Endothelial cell of umbilical vein (primary cell): ENCODE measurements at places on chromosomes 2 and 18. TPM values are rescaled to one million over a fixed set of nuclear protein-coding genes. Genes with fewer than 3 reads are reported as not detected.

DNA sequence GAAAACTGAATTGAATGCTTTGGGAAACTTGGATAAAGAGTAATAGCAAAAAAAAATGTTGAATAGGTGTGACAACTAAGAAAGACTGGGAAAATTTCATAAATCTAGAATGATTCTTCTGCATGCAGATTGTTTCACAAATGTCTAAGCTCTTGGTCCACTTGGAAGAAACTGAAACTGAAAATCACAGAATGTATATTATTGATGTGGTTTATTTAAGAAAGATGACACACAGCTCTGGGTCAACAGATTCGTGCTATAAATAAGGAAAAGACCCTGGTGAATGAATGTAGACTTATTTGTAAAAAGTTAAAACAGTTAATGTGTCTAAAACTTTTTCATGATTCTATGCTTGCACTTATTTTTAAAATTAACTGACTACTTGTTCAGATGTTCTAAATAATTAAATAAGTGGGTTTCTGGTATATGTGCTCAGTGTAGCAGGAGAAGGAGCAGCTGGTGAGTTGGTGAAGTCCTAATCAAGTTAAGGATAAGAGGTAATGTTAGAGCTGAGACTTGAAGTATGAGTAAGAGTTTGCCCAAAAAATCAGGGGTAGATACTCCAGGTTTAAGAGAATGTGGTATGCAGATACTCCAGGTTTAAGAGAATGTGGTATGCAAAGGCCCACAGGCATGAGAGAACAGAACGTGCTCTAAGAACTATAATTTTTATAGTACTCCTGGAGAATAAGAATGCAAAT lies 24.5 kb downstream of the UGP2 start:
- no peak for DNase-seq

- DNase-seq, result no peak
Observed at GRCh38 chr2:10184421-10184820, 61.9 kb downstream of the RRM2 start.

GRCh38 chr2:45103351-45104345 lies 94.4 kb upstream of the SIX2 start:
- DNase-seq, result no peak

DNA sequence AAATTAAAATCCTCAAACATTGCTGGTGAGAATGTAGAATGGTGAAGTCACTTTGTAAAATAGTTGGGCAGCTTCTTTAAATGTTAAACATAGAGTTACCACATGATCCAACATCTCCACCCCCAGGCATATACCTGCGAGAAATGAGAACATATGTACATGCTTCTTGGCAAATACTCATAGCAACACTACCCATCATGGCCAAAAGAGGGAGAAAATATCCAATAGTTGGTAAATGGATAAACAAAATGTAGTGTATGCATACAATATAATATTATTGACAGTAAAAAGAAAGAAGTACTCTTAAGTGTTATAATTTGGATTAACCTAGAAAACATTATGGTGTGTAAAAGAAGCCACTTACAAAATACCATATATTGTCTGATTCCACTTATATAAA lies 185.9 kb downstream of the CDH7 start:
- no peak for DNase-seq

DNA sequence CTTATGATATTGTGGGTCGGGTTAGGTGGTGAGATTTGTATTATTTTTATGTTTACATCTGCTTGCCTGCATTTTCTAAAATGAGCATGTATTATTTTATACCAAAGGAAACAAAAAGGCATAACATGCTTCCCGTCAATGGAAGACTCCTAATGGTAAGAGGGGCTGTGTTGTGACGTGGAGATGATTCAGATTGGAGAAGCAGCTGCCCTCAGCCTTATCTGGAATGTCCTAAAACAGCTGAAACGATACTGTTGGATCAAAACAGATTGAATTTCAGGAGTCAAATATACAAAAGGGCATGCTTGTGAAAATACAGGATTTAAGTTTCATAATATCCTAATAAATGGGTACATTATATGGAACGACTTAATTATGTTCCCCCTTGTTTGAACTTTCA lies 19.0 kb downstream of the DGKD start:
- no peak for DNase-seq

GRCh38 chr2:159013103-159013502 lies 44.7 kb downstream of the TANC1 start:
- DNase-seq, result no peak

- no peak for DNase-seq
Observed at GRCh38 chr2:233035426-233036161, 3.1 kb downstream of the NEU2 start.

- DNase-seq, result no peak
Observed at GRCh38 chr2:220877897-220878296, 694.2 kb downstream of the EPHA4 start.

DNA sequence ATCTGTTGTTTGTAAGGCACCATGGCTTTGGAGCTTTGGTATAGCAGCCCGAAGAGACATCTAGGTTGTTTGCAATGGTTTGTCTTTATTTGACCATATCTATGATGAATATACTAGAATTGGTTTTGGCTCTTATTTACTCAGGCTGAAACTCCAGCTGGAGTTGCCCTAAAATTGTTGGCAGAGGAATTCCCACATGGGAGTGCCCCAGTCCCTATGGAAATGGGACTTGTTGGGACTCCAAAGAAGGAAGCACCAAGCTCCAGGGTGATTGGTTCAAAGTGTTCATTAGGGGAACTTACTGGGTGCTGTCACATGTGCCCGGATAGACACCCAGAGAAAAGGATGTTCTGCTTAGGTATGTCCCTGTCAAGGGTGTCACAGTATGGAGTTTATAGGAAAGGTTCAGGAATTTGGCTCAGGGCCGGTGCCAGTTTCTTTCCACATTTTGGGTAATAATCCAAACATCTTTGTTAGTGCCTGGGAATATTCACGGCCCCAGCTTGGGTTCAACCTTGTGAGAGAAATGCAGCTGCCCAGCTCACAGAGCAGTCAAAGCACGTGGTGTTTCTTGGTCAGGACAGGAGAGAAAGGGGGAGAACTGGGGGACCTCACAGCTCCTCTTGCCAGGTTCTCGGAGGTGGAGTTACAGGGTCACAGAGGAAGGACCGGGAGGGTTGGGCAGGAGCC lies 123.5 kb upstream of the ZSWIM2 start:
- DNase-seq, result no peak

GRCh38 chr18:23634692-23635091 lies 28.0 kb downstream of the ANKRD29 start:
- DNase-seq, result no peak

- DNase-seq, result no peak
Observed at GRCh38 chr2:241584436-241584835, 25.9 kb downstream of the BOK start.

DNA sequence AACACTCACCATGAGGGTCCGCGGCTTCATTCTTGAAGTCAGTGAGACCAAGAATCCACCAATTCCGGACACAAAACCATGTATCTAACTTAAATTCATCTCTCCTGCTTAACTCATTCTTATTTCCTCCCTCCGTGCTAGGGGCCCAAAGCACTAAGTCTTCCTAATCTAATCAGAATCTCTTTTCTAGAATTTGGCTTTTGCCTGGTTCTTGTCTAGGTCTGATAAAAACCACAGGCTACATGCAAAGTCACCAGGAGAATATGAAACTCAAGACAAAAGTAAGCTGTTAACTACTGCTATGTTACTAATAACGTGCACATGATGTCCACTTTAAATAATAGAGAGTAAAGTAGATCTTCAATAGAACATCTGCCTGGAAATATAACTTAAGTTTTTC lies 69.9 kb downstream of the TRIP12 start:
- no peak for DNase-seq

DNA sequence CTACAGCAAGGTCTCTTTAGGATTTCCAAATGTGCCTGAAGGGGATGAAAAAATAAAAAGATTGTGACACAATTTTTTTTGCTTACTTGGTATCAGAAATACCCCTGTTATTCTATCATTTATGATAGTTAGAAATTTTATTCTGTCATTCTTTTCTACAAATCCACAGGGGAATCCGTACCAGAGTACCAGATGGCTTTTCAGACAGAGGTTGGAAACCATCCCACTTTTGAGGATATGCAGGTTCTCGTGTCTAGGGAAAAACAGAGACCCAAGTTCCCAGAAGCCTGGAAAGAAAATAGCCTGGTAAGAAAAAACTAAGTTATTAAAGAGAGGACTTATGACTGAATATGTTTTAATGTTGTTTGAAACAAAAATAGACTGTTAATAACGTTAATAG lies 92.6 kb upstream of the FAM117B start:
- no peak for DNase-seq

DNA sequence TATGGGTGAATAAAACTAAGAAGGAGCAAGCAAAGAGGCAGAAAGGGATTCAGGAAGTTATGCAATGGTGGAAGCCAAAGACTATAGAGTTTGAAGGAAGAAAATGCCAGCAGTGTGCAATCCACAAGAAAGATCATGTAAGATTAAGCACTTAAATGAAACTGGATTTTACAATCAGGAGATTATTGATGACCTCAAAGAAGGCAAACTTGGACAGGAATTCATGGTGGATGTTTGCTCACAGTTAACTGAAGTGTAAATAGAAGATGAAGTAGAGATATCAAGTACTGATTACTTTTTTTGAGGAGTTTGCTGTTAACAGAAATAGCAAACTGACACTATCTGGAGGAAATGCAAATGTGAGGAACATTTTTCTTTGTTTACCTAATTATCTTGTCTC lies 308.9 kb downstream of the RND3 start:
- DNase-seq, result no peak

- no peak for DNase-seq
Observed at GRCh38 chr2:102107741-102108070, 34.8 kb upstream of the IL1R1 start.

DNA sequence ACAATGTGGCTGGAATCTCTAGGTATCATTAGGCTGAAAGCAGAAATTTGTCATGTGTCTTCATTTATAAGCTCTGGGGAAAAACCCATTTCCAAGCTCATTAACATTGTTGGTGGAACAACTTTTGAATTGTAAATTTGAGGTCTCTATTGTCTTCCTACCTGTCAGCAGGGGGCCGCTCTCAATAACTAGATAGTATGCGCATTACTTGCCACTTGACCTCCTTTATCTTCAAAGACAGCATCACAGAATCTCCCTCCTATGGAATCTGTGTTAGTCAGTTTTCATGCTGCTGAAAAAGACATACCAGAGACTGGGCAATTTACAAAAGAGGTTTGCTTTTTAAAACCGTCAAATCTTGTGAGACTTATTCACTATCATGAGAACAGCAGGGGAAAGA lies 223.1 kb downstream of the CALCRL start:
- DNase-seq, result no peak

GRCh38 chr18:60669938-60670337 lies 297.4 kb upstream of the MC4R start:
- DNase-seq, result no peak

- no peak for DNase-seq
Observed at GRCh38 chr2:46735108-46735691, 180.4 kb downstream of the MCFD2 start.

- DNase-seq, result no peak
Observed at GRCh38 chr2:163453920-163454319, 281.9 kb downstream of the FIGN start.

- peak; percentile 36 for DNase-seq
Observed at GRCh38 chr2:3913166-3913565, 209.8 kb downstream of the DCDC2C start.

DNA sequence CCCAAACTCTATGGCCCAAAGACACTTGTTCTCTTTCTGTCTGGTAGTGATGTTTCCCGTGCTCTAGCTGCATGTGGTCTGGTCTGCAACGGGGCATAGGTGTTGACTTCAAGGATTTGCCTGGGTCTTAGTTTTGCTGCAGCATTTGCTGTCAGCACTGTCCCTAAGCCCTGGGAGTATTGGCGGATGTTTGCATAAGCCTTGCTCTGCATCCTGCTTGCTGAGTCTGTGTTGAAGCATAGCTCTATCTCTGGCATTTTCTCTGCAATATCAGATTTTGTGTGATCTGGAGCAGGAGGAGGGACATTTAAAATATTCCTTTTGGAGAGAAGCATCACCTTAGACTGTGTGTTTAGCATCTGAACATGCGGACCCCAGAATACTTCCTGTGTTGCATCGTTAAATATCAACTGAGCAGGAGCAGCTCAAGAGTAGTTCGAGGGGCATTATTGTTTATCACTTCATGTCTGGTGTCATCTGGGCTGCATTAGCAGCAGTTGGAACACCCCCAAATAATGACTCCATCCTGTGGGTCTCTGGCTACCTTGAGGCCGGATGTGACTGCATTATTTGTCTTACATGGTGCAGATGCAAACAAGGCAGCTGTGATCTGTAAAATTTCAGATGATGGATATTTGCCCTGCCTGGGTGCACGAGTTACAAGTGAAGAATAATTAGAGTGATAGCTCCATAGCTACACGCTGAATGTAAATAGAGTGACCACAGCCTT lies 231.7 kb downstream of the TRIB2 start:
- no peak for DNase-seq

- DNase-seq, result no peak
Observed at GRCh38 chr2:140604788-140605187, 1526.0 kb downstream of the LRP1B start.

DNA sequence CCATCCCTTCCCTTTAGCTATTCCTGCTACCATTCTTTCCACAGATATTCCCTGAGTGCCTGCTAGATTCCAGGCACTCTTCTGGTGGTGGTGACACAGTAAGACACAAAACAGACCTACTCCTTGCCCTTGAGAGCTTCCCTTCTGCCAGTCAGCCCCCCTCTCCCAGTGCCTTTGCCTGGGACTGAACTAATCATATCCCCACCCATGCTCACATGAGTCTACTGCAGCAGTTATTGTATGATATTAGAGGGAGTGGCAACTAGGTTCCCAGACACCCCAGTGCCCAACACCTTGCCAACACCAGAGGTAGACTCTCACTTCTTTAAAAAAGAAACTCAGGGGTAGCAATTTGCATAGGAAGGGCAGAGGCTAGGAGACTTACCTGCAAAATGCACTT lies 7.2 kb upstream of the LBH start:
- DNase-seq, result no peak

GRCh38 chr18:37465958-37466357 lies 99.6 kb downstream of the CELF4 start:
- no peak for DNase-seq

The CD8B2 gene
- not detected in 2 replicates for total RNA-seq

The STEAP3 gene
- 12.7 and 17.4 TPM in 2 replicates for total RNA-seq

The LIMS2 gene
- 45.7 and 48.3 TPM in 2 replicates for total RNA-seq

The AMER3 gene
- total RNA-seq, result not detected in 2 replicates

The CD8B gene
- not detected in 2 replicates for total RNA-seq

The IL36RN gene
- total RNA-seq, result not detected in 2 replicates

The FTCDNL1 gene
- 0.27 and 0.65 TPM in 2 replicates for total RNA-seq

The C1GALT1C1L gene
- 0.40 and 0.74 TPM in 2 replicates for total RNA-seq

The SPHKAP gene
- not detected in 2 replicates for total RNA-seq

The MYO5B gene
- total RNA-seq, result 1.1 and 1.4 TPM in 2 replicates

The POTEJ gene
- 0.24 TPM in 1 of 2 replicates, not detected in the other for total RNA-seq

The DSC3 gene
- 0.18 and 0.23 TPM in 2 replicates for total RNA-seq

The MAP4K3 gene
- 45.9 and 46.2 TPM in 2 replicates for total RNA-seq
